ENCODE measurements at places on chromosomes 5 and 9.

- no peak for DNase-seq
Observed at GRCh38 chr5:142100307-142100706, 8.3 kb upstream of the NDFIP1 start.

DNA sequence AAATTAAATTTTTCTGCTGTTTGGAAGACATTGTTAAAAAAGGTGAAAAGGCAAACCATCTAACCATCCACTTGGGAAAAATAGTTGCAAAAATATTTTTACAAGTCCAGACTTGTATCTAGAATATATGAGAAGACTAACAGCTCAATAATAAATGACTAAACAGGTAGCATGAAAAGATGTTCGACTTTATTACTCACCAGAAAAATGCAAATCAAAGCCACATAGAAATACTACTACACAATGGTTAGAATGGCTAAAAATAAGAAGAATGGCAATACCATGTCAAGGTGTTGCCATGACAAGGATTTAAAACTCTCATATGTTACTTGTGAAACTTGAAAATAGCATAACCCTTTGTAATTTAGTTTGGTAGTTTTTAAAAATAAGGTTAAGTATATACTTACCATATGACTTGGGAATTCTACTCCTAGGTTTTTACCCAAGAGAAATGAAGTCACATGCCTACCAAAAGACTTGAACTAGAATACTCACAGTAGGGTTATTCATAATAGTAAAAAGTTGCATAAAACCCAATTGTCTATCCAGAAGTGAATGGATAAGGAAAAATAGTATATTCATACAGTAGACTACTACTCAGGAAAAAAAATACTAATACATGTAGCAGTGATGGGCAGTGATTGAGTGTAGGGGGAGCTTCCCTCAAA, 93.8 kb downstream of the VPS13A start:
- no peak for DNase-seq

DNA sequence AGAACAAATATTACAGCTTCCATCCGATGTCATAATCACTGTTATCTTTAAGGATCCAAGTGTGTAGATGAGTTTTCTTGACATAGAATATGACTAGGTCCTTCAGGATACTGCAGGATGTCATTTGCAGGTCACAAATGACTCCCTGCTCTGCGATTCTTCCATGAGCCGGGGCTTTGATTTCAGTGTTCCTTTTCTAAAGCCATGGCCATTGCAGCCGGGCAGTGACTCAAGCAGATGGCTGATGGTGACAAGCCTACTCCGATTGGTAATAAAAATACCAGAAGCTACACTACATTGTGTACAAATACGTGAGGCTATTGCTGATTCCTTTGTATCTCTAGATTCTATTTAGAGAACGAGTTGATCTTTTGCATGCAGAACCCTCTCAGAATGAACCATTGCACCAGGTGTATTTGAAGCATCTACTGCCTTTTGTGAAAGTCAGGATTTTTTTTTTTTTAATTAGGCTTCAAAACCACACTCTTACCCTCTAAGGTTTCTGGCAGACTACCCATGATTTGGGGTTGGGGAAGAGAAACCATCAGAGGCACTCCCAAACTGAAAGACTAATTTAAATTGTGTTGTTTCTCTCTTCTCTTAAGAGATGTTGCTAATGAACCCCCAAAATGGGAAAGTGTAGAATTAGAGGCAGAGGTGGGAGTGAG, 271.0 kb upstream of the ADRA1B start:
- DNase-seq, result no peak

DNA sequence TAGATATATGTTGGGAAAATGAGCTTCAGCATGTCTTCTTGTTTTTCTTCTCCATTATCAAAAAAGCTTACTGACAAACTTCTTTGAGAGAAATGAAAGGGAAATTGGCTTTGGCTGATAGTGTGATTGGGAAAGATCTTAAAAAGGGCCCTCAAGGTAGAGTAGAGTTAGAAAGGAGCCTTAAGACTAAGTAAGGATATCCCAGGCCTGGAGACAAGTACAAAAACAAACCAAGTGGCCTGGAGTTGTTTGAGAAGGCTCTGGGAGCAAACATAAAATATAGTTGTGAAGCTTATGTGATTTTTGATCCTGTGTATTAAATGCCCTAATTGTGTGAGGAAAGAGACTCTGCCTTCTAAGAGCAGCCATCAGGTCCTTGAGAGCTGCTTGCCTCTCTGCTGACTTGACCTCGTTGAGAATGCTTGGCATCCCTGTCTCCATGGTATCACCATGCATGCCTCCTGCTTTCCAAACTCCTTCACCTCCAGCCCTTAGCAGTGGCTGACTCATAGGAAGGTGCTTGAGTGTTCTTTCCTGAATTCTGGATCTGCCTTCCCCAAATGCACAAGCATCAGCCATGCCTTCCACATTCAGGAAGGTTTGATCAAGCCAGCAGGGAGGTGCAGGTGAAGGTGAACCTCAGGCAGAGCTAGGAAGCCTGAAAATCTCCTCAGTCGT, 78.9 kb downstream of the SMARCA2 start:
- peak; percentile 20 for DNase-seq

- peak; percentile 51 for DNase-seq
Observed at GRCh38 chr9:128409978-128410377, 10.7 kb upstream of the CERCAM start.

GRCh38 chr9:109460576-109460975, 37.5 kb downstream of the PTPN3 start:
- DNase-seq, result no peak

GRCh38 chr5:57349214-57349613, 133.4 kb downstream of the ACTBL2 start:
- no peak for DNase-seq

- DNase-seq, result peak; percentile 96
Observed at GRCh38 chr9:70420441-70421271, 6.2 kb upstream of the KLF9 start.

- no peak for DNase-seq
Observed at GRCh38 chr5:75617736-75618352, 6.6 kb downstream of the ANKDD1B start.

- DNase-seq, result peak; percentile 76
Observed at GRCh38 chr9:22049411-22049810, 40.3 kb upstream of the CDKN2B start.

DNA sequence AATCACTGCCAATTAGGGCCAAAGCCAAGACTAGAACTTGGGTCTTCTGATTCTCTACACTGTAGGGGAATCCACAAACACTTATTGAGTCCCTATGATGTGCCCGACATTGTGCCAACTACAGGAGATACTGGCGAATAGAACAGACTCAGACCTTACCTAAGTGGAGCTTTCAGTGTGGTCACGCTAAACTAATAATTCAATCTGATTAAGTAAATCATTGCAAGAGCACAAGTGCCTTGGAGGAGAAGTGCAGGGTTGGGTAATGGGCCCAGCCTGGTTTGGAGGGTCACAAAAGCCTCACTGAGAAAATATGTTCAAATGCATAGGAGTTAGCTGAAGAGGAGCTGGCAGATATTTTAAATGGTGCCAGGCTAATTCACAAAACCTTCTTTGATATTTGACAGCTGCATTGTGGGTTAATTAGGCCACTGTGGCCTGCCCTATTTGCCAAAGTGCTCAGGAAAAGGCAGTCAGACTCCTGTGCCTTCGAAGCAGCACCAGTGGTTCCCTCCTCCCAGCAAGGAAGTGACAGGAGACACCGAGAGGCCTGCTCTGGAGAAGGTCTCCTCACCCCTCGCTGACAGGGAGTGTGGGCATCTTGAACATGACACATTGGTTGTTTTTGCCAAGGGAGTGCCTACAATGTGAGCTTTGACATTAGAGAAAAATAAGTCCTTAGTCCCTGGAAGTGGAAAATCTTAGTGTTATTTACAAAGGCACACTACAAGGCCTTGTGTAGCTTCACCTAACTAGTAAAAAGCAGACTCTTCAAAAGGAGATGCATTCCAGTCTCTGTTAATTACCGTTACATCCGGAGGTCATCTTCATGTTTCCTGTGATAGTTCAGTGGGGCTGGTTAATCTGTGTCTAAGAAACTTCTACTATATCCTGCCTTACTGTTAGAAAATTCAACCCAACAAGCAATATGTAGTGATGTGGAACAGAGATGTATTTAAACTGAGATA, 24.1 kb upstream of the TRAF1 start:
- no peak for DNase-seq

DNA sequence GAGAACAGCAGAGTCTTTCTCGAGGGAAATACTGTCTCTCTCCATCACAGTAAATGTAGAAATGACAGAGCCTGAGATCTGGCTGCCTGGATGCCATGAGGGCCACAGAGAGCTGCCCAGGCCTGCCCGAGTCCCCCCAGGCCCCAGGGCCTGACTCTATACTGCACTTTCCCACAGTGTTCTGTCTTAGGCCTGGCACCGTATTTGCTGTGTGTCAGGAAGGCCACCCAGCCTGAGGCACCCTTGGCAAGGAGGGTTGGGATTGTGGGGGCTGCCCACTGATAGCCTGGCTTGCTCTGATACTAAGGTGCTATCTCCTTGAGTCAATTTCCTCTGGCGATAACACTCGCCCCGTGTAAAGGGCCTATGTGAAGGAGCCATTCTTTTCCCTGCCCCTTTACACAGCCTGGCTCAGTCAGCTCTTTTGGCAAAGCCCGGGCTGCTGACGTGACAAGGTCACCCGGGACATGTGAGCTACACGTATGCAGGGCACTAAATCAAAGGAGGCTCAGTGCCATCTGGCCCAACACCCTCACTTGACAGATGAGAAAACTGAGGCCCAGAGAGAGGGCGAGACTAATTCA, 630.1 kb upstream of the KLF4 start:
- no peak for DNase-seq

DNA sequence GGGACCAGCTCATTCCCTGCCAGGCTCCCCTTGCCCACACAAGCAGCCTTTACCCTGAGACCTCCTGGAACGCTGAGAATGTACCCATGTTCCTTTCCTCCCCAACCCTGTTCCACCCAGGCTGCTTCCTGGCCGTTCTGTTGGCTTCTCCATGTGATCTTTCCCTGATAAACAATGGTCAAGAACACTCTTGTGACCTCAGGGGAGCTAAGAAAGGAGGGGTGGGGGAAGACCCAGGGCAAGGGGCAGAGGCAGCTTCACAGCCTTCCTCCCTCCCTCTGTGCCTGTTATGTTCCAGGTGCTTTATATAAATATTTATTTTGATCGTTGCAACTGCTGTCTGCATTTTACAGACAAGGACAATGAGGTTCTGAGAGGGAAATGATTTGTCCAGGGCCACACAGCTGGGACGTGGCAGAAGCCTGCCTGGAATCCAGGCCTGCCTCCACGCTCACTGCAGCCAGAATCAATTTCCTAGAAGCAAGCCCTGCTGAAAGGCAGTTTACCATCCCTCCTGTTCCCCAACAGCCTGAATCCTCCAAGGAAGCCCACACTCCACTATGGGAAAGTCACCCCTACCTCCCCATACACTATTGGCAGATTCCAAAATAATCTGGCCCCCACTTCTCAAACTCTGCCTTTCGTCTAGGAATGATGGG, 3.9 kb downstream of the SHROOM1 start:
- DNase-seq, result no peak

GRCh38 chr5:174343826-174344225, 298.3 kb downstream of the NSG2 start:
- DNase-seq, result no peak

DNA sequence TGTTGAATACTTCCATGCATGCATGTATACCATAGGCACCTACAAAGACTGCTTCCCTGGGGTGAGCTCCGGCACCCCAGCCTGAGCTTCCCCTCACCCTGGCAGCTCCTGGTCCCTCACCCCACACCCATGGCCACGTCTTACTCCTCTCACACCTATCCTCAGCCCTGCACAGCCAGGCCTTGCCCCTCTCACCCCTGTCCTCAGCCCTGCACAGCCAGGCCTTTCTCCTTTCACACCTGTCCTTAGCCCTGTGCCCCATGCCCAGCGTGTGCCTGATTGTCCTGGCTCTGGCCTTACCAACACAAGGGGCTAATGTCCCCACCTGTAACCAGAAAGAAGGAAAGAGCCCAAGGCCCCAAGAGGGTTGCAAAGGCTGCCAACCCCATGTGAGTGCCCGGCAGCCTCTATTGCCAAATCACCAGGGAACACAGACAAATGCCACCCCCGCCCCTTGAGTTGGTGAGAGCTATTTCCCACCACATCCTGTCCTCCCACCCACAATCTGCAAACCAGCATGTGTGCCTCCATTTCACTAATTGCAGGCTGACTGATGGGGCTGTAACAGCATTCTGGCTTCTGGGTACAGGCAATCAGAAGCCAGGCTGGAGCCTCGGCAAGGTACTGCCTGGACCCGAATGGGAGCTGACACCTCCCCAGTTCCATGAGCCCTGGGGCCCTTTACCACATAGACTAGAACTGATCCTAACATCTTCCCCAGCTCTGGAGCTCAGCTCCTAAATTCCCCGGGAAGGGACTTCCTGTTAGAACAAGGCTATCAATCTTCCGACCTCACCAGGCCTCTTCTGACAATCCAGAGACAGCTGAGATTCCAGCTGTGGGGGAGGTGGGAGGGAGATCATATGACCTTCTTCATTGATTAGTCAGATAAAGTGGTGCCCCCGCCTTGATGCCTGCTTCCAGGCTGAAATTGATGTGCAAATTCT, 78.2 kb downstream of the FAM114A2 start:
- peak; percentile 34 for DNase-seq

- DNase-seq, result peak; percentile 79
Observed at GRCh38 chr9:111839387-111839786, 44.6 kb upstream of the SHOC1 start.

- DNase-seq, result no peak
Observed at GRCh38 chr5:99331061-99331460, 402.3 kb upstream of the CHD1 start.

DNA sequence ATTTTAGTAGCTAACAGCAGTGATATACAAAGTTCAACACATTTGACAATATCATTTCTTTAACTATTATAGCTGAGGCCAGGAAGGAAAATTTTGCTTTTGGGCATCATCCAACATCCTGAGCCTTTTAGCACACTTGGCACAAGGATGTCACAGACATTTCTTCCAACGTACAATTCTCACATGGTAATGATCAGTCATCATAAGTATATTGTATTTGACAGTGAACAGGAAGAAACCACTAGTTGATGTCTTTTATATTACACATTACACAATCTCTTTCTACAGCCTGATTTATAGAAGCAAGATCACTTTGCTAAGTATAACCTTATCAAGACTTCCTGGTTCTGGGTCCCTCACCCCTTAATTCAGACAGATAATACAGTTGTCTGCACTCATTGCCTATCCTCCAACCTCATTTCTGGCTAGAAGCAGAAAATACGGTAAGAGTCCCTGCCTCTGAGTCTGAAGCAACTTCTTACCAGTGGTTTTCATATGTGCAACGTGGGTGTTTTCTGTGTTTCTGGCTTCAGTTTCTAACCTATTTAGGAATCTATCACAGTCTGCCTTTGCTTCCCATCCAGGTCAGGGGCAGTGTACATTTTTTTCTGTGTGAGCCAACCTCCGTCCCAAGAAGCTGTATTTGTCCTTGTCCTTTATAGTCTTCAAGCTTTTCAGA, 167.8 kb downstream of the PAM start:
- peak; percentile 77 for DNase-seq

GRCh38 chr9:31259824-31260223, 1124.6 kb upstream of the ACO1 start:
- DNase-seq, result no peak

- peak; percentile 8 for DNase-seq
Observed at GRCh38 chr5:55852503-55852902, 1.3 kb downstream of the IL31RA start.

DNA sequence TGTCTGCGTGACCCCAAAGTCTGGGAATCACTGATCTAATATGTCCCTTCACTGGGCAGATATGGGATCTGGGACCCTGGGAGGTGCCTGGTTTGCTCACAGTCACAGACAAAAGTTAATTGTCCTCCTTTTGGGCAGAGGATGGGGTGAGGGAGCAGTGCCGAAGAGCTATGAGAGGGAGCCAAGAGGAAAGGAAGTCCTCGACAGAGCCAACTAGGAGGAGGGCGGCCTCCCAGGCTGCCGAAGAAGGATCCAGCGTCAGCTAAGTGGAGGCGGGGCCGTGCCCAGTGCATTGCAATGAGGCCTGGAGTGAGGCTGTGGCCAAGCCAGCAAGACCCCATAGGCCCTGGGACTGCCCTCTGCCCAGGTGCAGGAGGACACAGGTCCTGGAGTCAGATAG, 11.4 kb downstream of the AIF1L start:
- DNase-seq, result no peak
